ENCODE measurements at places on chromosomes 1 and 21. TPM values are rescaled to one million over a fixed set of nuclear protein-coding genes. Genes with fewer than 3 reads are reported as not detected.

DNA sequence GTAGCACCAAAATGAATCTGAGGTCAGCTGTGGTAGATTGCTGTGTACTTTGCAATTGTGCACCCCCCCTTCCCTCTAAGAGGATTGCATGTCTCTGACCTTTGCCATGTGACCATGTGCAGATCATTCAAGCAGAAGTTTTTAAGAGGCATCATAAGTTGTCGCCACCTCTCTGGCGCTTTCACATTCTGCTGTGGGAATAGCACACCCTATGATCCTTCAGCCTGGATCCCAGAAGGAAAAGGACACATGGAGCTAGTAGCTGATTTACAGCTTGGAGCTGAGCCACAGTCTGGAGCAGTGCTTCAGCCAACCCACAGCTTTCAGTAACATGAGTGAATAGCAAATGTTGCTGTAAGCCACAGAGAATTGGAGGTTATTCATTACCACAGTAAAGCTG, 158.5 kb downstream of the TSEN15 start:
- no peak overlapping the region for H3K27ac ChIP-seq
- H3K36me3 ChIP-seq = no peaks in the 10 kb centered on the region
- no peak for DNase-seq
- H3K4me3 ChIP-seq = no peak overlapping the region
- no peaks in the 10 kb centered on the region for H3K4me1 ChIP-seq
- peaks cover 17% of the 10 kb centered on the region for H3K27me3 ChIP-seq

DNA sequence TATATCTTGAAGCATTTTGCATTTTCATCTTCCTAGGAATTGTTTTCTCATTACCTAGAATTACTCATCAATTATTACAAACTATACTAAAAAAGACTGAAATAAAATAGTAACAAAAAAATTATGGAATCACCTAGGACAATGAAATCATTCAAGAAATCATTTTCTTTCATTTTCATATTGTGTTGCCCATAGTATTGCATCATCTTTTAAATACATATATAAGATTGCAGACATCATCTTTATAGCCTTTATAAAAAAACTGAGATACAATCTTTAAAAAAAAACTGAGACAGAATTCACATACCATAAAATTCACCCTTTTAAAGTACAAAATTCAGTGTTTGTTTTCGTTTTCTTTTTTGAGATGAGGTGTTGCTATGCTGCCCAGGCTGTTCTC, 29.6 kb downstream of the GDAP2 start:
- no peak overlapping the region for H3K4me3 ChIP-seq
- peak overlapping the region; percentile 60 for H3K27ac ChIP-seq
- DNase-seq = no peak
- peaks cover 24% of the 10 kb centered on the region for H3K36me3 ChIP-seq

DNA sequence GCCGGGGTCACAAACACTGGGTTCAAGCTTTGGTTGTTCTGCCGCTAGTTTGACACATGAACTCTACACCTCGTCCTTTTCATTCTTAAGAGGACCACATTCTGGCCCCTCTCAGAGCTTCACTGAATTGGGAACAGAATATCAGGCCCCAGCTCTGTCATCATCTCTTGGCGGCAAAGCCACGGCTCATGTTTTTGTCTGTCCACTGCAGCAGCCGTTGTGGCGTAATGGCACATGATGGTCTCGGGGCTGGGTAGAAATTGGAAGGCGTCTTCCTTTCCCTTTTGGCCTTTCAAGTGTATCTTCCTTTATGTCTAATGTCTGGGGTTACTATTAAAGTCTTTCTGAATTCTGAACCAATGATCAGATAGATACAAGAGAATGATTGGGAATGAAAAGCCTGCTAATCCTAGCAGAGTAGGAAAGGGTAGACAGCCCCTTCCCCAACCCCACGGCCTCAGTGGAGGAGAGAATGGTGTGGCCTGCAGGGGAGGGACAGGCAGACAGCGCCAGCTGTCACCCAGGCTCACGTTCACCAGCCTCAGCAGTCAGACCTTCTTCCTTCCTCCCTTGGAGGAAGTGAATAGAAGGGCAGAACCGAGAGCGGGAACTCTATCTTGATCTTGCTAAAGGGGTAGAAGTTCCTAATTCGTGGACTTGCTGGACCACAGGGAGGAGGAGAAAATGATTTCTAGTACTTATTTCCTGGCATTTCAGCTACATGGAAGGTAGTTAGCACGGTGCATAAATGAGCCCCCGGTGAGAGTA, 498.1 kb downstream of the KIF26B start:
- H3K27ac ChIP-seq = no peak overlapping the region
- no peak overlapping the region for H3K4me3 ChIP-seq
- DNase-seq = no peak
- peaks cover 13% of the 10 kb centered on the region for H3K27me3 ChIP-seq

- no peaks in the 10 kb centered on the region for H3K36me3 ChIP-seq
- no peak overlapping the region for H3K27ac ChIP-seq
- H3K4me1 ChIP-seq = no peaks in the 10 kb centered on the region
- H3K4me3 ChIP-seq = no peak overlapping the region
Measured at GRCh38 chr1:227428803-227429202, 110.5 kb upstream of the CDC42BPA start.

DNA sequence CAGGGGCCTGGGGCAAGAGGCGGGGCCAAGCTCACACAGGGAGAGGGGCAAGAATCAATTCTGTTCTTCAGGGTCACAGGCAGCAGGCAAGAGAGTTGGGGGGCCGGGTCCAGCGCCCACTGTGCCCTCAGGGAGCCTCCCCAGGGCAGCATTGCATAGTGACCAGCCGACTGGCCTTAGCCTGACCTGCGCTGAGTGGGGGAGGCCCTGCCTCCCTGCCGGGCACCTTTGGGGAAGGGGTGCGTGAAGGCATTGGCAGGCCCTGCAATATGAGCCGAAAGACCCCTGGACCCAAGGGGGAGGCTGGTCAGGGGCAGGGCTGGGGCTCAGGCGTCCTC, 12.2 kb downstream of the SCNN1D start:
- H3K4me3 ChIP-seq = no peak overlapping the region
- H3K27me3 ChIP-seq = no peaks in the 10 kb centered on the region
- H3K4me1 ChIP-seq = no peaks in the 10 kb centered on the region

GRCh38 chr1:2862814-2863647, 61.5 kb upstream of the TTC34 start:
- H3K27me3 ChIP-seq = no peaks in the 10 kb centered on the region
- no peaks in the 10 kb centered on the region for H3K4me1 ChIP-seq
- H3K27ac ChIP-seq = no peak overlapping the region

- no peaks in the 10 kb centered on the region for H3K4me1 ChIP-seq
- DNase-seq = no peak
- H3K27ac ChIP-seq = no peak overlapping the region
- H3K27me3 ChIP-seq = peaks cover 30% of the 10 kb centered on the region
- no peaks in the 10 kb centered on the region for H3K36me3 ChIP-seq
Measured at GRCh38 chr1:241574154-241574553, 42.0 kb downstream of the KMO start.

GRCh38 chr21:17146426-17146825, 366.4 kb upstream of the CXADR start:
- H3K4me3 ChIP-seq = no peak overlapping the region
- no peaks in the 10 kb centered on the region for H3K36me3 ChIP-seq
- H3K4me1 ChIP-seq = no peaks in the 10 kb centered on the region
- H3K27me3 ChIP-seq = no peaks in the 10 kb centered on the region
- no peak overlapping the region for H3K27ac ChIP-seq

FABP3 gene
- not detected for total RNA-seq

KCND3 gene
- total RNA-seq = not detected

CXADR gene
- total RNA-seq = 0.52 TPM

PTAFR gene
- total RNA-seq = 0.07 TPM

PIK3CD gene
- total RNA-seq = 96.6 TPM

SLC22A15 gene
- total RNA-seq = 0.12 TPM

LAX1 gene
- 11.2 TPM for total RNA-seq

PLCH2 gene
- total RNA-seq = 2.1 TPM

FAM229A gene
- total RNA-seq = 2.1 TPM

PEX11B gene
- total RNA-seq = 19.0 TPM

Data from activated naive CD4-positive, alpha-beta T cell treated with anti-CD3 and anti-CD28 coated beads for 36 hours (primary cell).